CD8-positive, alpha-beta memory T cell (primary cell): ENCODE measurements at places on chromosomes 16 and 17.

DNA sequence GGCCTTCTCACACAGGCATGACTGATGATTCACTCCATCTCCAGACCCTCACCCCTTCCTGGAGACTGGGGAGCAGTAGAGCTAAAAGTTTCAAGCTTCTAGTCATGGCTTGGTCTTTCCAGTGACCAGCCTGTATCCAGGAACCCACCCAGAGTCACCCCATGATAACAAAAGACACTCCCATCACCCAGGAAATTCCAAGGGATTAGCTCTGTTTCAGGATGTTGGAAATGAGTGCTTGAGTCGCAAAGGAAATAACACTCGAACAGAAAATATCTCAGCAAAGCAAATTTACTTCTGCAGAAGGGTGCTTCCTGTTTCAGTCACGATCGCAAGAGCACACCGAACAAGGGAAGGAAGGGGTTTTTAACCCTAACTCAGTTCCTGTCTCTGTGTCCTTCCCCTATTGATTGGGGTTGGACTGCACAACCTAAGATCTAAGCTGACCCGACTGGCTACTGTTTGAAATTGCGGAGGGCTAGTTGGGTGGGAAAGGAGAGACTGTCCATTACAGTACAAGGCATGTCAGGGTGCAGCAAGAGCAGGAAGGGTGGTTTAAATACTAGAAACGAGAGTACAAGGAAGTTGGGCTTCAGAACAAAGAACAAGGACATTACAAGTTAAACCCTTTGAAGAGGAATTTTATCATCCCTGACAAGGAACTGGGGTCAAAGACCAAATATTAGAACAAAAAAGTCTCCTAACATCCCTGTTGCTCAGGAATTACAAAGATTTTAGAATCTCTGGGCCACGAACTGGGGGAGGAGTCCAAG lies 224.4 kb upstream of the CACNG5 start:
- no peak for DNase-seq

GRCh38 chr16:51888016-51888415 lies 658.9 kb downstream of the TOX3 start:
- DNase-seq = no peak

DNA sequence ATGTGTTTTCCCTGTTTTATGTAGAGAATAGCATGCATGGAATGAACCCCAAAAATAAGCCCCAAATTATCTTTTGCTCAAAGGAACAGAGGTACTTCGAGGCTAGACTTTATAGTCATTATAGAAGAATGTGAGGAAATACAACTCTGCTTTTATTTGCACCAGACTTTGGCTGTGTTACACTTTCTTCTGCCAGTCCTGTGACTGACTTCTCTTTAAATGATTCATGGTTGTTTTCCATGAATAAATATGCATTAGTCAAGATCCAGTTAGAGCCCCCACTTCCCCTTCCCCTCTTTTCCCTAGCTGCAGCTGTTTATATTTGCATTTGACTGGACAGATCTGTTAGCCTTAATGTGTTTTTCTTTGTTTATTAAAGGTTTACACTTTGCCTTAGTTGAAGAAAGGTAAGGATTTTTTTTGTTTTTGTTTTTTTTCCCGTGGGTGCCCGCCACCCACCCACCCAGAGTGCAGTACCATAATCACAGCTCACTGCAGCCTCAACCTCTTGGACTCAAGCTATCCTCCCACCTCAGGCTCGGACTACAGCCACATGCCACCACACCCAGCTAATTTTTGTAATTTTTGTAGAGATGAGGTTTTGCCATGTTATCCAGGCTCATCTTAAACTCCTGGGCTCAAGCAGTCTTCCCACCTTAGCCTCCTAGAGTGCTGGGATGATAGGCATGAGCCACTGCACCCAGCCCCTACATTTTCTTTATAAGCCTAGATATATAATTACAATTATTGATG lies 152.6 kb downstream of the CYB561 start:
- DNase-seq = no peak

DNA sequence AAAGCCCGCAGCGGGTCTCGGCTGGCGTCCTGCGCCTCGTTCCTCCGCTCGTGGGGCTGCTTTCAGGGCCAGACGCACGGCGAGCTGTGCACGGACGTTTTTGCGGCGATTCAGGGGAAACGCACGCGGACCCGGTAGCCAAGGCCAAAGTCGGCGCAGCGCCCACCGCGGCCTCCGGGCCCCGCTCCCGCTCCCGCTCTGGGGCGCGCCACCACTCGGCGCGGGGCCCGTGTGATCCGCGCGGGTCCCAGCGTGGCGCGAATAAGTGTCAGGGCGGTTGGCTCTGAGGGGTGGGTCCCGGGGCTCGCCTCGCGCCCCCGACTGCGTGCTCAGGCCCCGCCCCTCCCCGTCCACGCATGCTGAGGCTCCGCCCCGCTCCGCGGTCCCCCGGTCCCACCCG lies 694 bp upstream of the TBCD start:
- peak; percentile 79 for DNase-seq

DNA sequence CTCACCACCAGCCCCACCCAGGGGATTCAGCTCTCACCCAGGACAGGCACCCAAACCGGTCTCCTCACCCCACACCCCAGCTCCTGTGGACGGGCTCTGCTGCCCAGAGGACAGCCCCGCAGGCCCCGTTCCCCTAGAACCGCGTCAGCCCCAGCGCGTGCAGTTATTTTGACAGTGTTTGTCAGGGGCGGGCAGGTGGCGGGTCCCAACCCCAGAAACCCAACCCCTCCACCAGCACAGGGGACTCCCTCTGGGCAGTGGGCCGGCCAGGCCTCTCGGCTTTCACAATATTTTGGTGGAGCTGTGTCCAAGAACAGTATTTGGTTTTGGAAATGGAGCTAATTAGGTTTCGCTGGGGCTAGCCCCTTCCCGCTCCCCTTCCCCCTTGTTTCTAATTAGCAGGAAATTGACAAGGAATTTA lies 44.8 kb downstream of the BAHCC1 start:
- DNase-seq = no peak
